ENCODE measurements at places on chromosomes 3 and 15.

GRCh38 chr3:72255191-72255590, 470.2 kb upstream of the PROK2 start:
- DNase-seq: no peak

GRCh38 chr15:75661100-75661755, 13.5 kb downstream of the SNX33 start:
- DNase-seq: no peak

GRCh38 chr3:67699882-67700281, 45.5 kb upstream of the SUCLG2 start:
- DNase-seq: no peak

- no peak for DNase-seq
Observed at GRCh38 chr3:99537416-99537815, 101.0 kb upstream of the COL8A1 start.

GRCh38 chr3:83934192-83935021, 1024.4 kb upstream of the CADM2 start:
- peak; percentile 54 for DNase-seq

DNA sequence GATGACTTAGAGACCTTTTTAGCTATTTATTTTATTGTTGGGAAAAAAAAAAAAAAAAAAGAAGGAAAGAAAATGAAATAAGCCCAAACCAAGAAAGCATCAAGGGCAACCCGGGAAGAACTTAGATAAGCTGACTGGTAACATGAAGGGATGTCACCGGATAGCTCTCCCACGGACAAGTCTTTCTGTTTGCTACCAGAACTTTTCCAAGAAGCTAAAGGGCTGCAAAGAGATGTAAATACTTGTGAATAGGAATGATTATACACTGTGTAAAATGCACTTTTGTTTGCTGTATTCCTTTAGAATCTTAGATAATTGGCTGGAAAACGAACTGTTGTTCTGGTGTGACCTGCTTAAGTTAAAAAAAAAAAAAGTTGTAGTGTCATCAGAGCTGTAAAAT, 2.8 kb downstream of the FOXB1 start:
- no peak for DNase-seq

Data from NCI-H526 treated with DMSO at 0.1 percent for 48 hours (cell line).